SK-MEL-5 (cell line): ENCODE measurements at places on chromosomes 16 and 17. TPM values are rescaled to one million over a fixed set of nuclear protein-coding genes. Genes with fewer than 3 reads are reported as not detected.

CHD9NB gene
- total RNA-seq, result 1.2 and 1.9 TPM in 2 replicates

DNA sequence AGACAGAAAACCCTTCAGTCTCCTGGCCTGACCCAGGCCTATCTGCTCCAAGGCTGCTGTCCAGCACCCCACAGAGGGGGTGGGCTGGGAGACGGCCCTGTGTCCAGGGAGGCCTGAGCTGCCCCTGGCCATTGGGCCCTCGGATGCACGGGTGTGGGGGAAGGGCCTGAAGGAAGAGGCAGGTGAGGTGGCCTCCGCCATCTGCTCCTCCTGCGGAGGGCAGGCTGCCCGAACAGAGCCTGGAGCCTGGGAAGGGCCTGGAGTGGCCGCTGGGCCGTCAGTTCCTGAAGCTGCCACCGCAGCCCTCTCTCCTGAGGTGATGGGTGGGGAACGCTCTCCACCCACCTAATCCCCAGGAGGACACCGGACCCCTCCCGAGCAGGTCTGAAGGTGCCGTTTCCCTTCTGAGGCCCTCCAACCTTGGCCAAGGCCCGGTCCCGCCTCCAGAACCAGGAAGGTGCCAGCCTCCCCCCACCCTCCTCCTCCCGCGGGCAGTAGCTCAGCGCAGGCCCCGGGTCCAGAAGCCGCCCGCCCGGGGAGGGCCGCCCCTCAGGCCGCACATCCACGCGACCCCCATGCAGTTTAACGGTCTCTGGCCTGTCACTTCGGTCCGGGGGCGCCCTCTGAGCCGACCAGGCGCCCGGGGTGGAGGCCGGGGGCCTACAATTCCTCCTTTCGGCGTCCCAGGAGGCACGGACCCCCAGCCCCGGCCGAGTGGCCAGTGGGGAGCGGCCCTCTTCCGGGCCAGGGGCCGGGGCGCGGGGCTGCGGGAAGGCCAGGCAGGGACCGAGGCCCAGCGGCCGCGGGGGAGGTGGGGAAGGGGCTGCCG lies 835 bp downstream of the FBXL16 start:
- DNase-seq, result no peak

- DNase-seq, result peak; percentile 59
Measured at GRCh38 chr16:79261481-79261940, 339.0 kb downstream of the MAF start.

DNA sequence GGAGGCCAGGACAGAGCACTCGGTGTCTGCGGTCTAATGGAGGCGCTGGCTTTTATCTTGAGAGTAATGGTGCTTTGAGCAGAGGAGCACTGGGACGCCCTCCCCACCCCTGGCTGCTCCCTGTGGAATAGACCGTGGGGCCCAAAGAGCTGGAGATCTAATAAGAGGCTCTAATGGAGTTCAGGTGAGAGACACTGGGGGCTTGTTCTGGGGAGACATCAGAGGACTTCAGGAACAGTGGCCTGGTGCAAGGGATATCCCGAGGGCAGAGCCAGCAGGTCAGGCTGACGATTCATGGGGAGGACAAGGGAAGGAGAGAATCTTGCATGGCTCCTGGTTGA lies 9.5 kb upstream of the KRT19 start:
- no peak for DNase-seq

DNA sequence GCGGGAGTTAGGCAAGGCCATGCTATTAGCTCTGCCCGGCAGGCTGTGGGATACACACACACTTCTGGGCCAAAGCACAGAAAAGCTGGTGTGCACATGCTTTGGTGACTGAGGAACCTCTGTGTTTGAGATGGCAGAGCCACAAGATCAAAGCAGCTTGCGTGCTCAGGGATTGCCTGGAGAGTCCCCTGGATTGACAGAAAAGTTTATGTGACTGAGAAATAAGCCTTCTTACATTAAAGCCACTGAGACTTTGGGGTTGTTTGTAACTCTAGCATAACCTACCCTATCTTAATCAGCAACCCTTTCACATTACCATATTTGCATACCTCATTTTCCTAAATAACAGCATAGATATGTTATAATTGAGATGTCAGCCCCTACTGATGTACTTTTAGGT lies 69.3 kb downstream of the MYO1D start:
- no peak for DNase-seq

DNA sequence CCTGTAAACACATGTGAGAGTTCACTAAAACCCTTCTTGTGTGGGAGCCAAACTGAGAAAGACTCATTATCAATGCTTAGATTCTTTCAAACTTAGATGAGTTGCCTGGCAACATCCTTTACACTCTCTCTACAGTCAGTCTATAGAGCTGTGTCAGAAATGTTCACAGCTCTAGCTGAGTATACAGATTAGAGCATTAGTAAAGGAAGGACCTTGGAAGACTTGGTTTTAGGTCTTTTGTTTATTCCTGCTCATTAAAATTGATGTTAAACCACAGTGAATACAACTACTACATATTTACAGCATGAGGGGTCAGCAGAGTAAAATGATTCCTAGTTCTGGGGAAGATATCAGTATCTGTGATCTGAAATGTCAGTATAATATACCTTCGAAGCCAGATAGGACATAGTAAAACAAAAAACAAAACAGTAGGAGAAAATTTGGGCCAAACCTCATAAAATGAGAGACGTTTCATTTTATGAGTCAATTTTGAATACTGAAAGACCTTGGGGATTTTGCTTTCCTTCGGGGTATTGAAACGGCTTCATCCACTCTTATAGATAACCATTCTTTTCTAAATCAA lies 186.0 kb downstream of the TANC2 start:
- DNase-seq, result peak; percentile 73

GRCh38 chr17:47277921-47278320 lies 24.3 kb downstream of the ITGB3 start:
- DNase-seq, result no peak

GRCh38 chr16:31532896-31533295 lies 5.2 kb downstream of the AHSP start:
- DNase-seq, result no peak

GRCh38 chr17:82302568-82302963 lies 14.8 kb downstream of the CD7 start:
- no peak for DNase-seq

GRCh38 chr16:57540387-57540786 lies 2.1 kb upstream of the ADGRG5 start:
- no peak for DNase-seq

GRCh38 chr16:78686601-78687000 lies 587.1 kb downstream of the WWOX start:
- no peak for DNase-seq

- peak; percentile 70 for DNase-seq
Measured at GRCh38 chr17:48610282-48611211, at the start of gene HOXB7. Gene HOXB7, minus strand, starts transcription at chr17:48611017. Its CDS starts 99 bp downstream, at chr17:48610918.

DNA sequence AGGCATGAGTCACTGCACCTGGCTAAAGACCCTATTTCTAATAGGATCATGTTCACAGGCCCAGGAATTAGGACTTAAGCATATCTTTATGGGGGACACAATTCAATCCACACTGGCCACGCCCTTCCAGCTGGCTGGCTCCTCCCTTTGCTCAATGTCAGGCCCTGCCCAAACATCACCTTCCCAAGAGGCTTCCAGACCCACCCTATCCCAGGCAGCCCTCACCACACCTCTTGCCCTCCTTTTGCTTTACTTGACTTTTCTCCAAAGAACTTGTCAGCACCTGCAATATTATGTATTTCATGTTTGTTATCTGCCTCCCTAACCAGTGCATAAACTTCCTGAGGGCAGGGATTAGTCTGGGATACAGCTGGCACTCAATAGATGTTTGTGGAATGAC lies 109.6 kb upstream of the CDH5 start:
- no peak for DNase-seq

GRCh38 chr17:54907376-54907775 lies 6.7 kb downstream of the TOM1L1 start:
- DNase-seq, result no peak

DNA sequence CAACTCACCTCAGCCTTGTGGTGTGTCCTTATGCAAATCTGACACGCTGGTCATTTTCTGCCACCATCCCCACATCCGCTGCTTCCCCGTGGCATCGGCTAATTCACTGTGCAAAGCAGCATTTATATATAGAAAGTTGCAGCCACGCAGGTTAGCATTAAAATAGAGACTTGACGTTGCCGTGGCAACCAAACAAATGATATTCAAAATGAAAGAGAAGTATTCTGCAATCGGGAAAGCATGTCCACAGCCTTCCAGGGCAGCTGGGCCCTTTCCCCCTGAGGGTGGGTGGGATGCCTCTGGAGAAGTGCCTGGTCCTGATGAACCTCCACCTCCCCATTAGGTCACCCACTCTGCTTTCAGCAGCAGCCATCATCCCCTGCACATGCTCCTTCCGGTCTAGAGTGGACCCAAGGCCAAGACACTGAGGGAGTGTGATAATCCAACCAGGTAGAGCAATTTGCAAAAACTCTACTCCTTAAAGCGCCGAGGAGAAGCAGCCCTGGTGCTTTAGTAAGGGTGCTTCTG lies 138.7 kb downstream of the GAS7 start:
- no peak for DNase-seq

DNA sequence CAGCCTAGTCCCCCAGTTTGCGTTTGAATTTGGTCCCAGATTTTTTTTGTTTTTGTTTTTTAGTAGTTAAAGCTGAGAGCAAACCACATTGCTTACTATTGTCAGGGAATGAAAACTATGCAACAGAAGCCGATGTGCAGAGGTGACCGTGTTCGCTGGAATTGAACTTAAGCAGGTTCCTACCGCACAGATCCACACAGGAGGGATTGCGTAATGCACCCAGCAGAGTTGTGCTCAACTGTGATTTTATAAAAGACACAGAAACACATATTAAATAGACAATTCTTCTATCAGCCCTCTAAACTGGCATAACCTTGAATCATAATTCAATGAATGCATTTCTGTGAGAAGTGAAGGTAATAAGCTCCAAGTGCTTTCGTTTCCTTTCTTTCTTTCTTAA lies 443.0 kb downstream of the WWOX start:
- no peak for DNase-seq

DNA sequence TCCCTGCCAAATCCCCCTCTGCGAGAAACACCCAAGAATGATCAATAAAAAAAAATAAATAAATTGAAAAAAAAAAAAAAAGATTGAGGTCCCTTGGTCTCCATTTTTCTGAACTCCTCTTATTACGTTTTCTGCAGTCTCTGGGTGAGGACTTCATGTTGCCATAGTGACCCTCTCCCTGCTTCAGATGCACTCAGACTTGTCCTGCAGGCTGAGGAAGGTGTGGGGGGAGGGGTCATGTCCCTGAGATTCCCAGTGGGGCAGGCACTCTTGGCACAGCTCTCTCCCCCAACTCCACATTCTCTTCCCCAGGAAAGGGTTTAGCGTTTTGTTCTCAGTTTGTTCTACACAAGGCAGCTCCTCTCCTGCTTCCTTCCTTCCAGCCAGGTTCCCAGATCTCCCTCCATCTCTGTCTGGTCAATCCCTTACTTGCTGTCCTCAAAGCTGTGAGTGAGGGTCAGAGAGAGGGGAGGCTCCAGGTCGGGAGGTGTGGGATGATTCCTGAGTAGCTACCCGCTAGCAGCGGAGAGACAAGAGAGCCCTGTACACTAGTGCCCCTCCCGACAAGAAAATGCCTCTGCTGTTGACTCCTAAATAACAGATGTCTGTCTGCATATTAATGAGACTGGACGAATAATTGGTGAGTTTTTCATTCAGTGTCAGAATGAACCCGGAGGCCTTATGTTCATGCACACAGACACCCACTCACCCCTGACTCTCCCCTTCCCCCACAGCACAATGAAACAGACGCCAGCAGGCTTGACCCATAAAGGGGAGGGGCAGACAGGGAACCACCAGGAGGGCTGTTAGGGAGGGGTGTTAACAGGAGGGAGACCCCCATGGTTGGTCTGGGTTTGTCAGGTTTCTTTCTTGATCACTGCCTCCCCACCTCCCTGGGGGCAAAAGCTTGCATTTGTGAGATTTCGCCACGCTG lies 9.2 kb downstream of the RND2 start:
- DNase-seq, result no peak

GRCh38 chr17:81325714-81326358 lies 30.7 kb upstream of the SLC38A10 start:
- no peak for DNase-seq

DNA sequence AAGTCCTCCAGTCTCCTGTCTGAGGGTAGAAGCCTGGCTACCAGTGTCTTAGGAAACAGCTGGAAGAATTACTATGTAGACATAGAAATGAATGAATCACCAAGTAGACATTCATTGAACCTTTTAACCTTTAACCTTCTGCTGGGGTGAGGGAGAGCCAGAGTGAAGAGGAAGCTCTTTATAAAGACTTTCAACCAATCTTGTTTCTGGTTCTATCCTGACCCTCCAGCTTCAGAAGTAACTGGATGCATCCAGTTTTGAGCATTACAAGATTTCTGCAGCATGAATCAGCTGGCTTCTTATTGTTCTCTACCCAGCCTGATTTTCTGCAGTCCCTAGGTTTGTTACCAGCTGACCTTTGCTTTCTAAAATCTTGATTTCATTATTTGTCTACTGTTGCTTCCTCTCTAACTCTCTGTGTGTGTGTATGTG lies 8.5 kb downstream of the TEKT1 start:
- no peak for DNase-seq

DNA sequence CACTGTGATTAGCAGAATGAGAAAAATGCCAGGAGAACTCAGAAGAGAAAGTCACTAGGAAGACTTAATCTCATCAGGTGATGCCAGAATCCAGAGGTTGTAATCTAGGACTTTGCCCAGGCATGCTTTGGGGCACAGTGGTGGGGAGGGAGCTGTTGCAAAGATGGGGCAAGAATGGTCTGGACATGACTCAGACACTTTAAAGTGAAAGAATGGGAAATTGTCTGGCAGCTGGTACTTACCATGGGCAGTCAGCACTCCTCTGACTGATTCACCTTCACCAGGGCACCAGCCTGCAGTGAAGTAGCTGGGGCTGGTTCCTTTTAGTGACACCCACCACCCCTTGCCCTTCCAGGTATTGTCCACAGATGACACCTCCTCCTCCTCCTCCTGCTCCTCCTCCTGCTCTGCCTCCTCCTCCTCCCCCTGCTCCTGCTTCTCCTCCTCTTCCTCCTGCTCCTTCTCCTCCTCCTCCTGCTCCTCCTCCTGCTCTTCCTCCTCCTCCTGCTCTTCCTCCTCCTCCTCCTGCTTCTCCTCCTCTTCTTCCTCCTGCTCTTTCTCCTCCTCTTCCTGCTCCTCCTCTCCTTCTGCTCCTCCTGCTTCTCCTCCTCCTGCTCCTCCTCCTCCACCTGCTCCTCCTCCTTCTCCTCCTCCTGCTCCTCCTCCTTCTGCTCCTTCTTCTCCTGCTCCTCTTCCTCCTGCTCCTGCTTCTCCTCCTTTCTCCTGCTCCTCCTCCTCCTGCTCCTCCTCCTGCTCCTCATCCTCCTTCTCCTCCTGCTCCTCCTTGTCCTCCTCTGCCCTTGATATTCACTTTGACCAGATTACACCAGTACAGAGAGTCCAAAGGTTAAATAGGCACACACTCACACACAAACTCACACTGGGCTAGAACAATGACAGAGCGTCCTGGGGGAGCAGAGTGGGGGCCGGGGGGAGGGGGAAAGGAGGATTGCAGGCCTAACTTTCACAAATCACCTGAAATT lies at the start of gene CHD9NB:
Gene CHD9NB (minus strand): TSS at position 379 of the 983 bp plus-strand sequence. CDS start 8,739 bp downstream, outside the sequence.
- peak; percentile 63 for DNase-seq

CD300E gene
- not detected in 2 replicates for total RNA-seq

ZDHHC7 gene
- 45.1 and 49.1 TPM in 2 replicates for total RNA-seq

GRCh38 chr17:55067697-55068439 lies 99.3 kb downstream of the STXBP4 start:
- no peak for DNase-seq
